Gastroesophageal sphincter (tissue), 4 donors: ENCODE measurements at places on chromosomes 7 and 10. TPM values are rescaled to one million over a fixed set of nuclear protein-coding genes. Genes with fewer than 3 reads are reported as not detected.
A peak's percentile ranks its signal among the peaks of the same experiment; 100 is the strongest.

GRCh38 chr10:88012641-88013040, 149.2 kb downstream of the PTEN start:
- no peak for ATAC-seq

AS3MT gene
- 8.1 TPM for total RNA-seq

LRMDA gene
- total RNA-seq = 7.3 TPM

DNA sequence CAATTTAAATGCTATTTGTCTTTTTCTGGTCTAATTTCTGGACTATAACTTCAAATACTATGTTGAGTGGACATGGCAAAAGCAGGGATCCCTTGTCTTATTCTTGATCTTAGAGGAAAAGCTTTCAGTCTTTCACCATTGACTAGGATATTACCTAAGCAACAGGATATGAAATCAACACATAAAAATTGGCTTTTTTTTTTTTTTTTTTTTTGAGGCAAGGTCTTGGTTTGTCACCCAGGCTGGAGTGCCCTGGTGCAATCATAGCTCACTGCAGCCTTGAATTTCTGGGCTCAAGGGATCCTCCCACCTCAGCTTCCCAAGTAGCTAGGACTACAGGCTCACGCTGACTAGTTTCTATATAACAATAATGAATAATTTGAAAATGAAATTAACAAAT, 90.8 kb downstream of the JMJD1C start:
- ATAC-seq = no peak

- ATAC-seq = peak; percentile 22
These were observed 51.1 kb downstream of the LAMB1 start for GRCh38 chr7:107951896-107952295.
